ENCODE measurements at places on chromosomes 12 and 14.

- DNase-seq: no peak
Measured at GRCh38 chr12:109387425-109388166, 39.9 kb downstream of the MYO1H start.

DNA sequence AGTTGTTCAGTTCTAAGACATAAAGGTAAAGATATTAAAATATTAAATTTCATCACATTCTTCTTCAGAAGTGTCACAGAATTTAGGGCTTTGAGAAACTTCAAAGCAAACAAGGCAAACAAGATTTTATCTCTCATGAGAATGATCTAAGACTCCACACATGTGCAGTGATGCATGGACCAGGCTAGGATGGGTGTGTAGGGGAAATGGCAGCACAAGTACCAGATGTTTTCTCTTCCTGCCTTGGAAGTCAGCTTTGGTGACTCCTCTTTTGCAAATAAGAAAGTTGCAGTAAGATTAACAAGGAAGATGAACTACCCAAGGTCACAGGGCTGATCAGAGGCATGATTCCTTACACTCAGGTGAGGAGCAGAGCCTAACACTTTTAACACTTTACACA, 163.8 kb upstream of the LMNTD1 start:
- no peak for DNase-seq

GRCh38 chr12:2009623-2010022, 5.4 kb upstream of the DCP1B start:
- no peak for DNase-seq

DNA sequence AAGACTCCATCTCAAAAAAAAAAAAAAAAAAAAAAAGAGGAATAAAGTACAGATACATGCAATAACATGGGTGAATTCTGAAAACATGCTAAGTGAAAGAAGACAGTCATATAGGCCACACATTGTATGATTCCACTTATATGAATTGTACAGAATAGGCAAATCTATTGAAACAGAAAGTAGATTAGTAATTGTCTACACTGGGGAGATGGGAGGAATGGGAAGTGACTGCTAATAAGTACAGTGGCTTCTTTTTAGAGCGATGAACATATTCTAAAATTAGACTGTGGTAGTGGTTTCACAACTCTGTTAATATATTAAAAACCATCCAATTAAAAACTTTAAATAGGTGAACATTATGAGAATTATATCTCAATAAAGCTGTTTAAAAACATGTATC, 74.4 kb downstream of the ANKS1B start:
- no peak for DNase-seq

- DNase-seq: no peak
Measured at GRCh38 chr12:65203376-65203775, 34.0 kb downstream of the LEMD3 start.

DNA sequence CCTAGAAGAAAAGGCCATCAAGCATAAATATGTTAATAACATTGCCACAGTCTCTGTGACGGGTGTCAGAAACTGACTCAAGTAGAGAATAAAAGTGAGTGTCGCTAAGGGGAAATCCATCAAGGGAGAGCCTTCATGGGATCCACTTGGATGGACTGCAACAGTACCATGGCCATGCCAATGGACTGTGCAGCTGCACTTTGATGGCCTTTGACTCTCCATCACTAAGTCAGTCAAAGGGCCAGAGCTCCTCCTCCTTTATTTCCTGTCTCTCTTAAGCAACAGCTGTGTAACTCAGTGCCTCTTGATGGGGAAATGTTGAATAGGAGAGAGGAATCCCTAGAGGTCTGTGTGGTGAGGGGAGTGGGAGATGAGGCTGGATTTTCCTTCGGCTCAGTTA, 335.2 kb downstream of the BMP4 start:
- no peak for DNase-seq

GRCh38 chr12:124233041-124233796, 61.7 kb upstream of the RFLNA start:
- DNase-seq: no peak

GRCh38 chr12:5047729-5048128, 4.0 kb downstream of the KCNA5 start:
- no peak for DNase-seq

DNA sequence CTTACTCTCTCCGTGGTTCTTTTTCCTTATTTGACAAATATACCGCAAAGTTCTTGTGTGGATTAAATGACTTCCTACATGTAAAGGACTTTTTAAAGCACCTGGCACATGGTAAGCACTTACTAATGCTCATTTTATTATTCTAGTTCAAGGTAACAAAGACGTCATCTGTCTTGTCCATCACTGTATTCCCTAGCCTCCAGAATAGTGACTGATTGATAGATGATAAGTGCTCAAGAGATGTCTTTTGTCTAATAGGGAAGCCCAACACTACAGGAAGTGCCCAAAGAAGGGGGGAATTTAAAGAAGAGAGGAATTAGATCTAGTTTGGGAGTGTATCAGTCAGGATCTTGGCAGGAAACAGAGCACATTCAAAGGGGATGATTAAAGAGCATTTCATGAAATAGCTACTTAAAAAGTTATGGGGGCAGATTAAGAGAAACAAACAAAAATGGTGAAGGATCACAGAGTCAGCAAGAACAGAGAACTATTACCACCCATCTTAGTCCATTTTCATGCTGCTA, 151.9 kb downstream of the GXYLT1 start:
- DNase-seq: no peak

DNA sequence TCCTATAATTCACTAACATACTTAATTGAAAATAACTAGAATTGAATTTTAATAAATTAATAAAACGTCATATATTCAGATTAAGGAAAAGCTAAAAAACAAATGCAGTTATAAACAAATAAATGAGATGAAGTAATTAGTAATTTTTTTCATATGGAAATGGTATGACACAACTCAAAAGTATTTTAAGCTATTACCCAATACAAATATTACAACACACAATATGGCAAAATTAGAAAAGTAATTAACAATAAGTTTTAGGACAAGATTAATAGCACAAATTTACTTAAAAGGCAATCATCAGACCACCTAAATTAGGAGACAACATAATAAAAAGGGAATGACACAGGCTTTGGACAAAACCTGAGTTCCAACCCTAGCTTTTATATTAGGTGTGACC, 81.7 kb downstream of the EEA1 start:
- DNase-seq: no peak

GRCh38 chr14:50798048-50798421, 32.9 kb downstream of the NIN start:
- DNase-seq: no peak

DNA sequence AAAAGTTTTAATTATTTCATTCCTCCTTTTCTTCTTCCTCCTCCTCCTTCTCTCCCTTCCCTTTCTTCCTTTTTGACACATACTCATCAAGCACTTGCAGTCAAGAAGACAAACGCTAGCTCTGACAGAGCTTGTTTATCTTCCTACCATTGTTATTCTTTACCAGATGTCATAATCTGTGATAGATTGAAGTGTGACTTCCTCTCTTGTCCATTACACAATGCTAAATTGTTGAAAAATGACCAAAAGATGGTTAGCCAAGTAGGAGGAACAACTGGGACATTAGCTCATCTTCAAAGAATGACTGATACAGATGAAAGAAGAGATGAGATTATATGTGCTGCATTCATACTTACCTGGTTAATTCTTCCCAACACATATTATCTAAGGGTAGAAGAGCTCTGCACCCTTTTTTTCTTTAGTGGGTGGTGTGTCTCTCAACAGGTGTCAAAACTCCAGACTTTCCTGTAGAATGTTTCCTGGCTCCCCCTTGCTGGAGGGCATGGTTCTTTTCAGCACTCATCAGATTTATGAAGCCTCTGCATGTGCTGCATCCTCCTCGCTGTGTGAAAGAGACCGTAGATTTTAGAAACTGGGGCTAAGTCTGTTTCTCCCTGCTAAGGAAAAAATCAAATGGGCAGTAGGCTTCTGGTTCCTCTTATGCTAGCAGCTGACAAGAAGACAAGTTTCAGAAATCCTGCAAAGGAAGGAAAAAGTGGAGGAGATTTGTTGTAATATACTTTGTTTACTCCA, 147.1 kb downstream of the TMX1 start:
- no peak for DNase-seq

DNA sequence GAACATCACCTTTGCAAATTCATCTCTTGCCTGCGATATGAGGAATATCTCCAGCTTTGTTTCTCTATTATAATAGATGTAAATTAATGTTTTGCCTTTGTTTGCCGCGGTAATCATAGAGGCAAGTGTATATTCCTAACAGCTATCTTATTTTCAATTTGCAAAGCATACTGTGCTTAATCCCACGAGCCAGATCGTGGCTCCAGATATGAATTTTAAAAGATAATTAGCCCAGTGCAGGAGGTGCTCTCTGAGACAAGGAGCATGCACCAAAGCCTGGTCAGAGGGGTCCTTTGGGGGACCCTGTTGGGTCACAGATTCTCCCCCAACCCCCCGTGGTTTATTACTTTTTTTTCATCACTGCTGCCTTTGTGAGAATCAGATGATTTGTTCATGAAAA, 1087.5 kb downstream of the BCL11B start:
- no peak for DNase-seq

DNA sequence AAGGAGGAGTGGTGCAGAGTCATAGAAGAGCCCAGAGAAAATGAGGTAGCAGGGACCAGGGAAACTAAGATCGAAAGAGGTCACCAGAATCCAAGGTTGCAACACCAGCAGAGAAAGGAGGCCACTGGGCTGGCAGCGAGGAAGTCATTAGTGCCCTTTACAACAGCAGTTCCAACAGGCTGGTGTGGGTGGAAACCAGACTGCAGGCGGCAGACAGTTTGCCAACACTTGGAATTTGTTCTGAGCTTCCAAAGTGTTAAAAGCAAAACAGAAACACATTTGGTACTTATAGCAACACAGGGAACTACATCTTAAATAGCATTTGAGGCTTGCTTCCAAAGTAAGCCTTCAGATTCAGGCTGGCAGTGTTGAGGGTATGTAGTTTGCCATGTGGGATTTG, 95.2 kb upstream of the PWP1 start:
- DNase-seq: no peak

- no peak for DNase-seq
Measured at GRCh38 chr12:45469902-45470301, 254.0 kb downstream of the ANO6 start.

DNA sequence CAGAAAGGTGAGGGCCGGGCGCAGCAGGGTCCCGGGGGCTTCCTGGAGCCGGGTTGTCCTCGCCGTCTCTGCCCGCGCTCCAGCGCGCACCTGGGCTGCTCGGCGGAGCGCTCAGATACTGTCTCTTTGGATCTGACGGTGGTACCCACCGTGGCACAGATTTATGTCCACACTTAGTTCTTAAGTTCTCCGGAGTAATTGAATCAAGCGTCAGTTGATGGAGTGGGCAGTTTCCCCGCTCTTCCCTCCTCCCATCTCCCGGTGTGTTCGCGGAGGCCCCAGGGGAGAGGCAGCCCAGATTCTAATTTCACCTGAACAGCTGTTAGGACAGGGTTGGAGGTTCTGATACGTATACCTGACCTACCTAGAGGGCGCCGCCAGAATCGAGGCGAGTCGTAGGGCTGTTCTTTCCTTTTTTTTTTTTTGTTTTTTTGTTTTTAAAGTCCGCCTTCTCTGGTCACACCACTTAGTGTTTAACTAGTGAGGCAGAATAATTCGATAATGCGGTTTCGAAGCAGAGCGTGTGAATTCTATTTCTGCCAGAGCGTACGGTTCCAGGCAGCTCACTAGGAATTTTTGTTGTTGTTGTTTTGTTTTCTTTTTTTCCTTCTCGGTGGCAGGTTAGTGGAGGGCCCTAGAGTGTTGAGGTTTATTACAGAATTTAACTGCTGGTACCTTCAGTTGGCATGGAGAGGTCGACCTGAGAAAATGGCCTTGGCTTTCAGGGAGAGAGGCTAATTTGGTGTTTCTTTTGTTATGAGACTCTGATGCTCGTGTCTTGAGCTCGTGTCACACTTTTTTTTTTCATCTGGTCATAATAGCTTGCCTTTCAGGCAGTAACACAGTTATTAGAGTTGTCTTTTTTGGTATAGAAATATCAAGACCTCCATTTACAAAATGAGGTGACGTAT, 22.3 kb upstream of the GNS start:
- DNase-seq: no peak
